ENCODE measurements at places on chromosomes 12 and 14.
A peak's percentile ranks its signal among the peaks of the same experiment; 100 is the strongest.

GRCh38 chr12:45128637-45129036, 77.7 kb upstream of the DBX2 start:
- DNase-seq: no peak

DNA sequence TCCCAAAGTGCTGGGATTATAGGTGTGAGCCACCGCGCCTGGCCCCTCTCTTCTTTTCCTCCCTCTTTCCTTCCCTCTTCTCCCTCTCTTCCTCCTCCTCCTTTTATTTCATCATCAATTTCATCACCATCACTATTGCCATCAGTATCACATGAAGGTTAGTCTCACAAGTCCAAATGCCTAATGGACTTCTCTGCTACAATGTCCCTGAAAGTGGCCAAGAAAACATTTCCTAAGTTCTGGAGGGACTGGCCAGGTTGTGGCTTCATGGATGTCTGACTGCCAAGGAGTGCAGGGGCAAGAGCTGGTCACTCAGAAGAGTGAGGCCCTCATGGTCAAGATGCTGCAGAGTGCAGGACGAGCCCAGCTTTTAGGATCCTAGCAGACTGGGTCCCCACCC, 97.6 kb downstream of the SYNE3 start:
- DNase-seq: no peak

DNA sequence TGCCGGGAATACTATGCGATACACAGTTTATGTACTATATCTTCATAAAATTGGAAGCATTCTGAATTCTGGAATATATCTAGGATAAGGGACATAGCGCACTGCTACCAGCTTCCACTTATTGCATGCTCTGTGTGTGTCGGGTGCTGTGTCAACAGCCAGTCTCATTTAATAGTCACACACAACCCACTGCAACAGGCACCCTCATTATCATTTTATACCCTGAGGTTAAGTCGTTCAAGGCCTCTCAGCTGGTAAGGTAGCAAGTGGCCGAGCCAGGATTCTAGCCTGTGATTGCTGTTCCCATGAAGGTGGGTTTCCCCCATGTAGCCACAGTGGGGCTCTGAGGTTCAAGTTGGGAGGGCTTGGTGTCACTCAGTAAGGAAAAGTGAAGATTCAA, 7.0 kb downstream of the PPP1R1A start:
- no peak for DNase-seq

GRCh38 chr14:94638339-94638738, 26.1 kb downstream of the SERPINA3 start:
- DNase-seq: peak; percentile 25

- no peak for DNase-seq
Observed at GRCh38 chr12:30794020-30794419, 39.3 kb upstream of the CAPRIN2 start.

DNA sequence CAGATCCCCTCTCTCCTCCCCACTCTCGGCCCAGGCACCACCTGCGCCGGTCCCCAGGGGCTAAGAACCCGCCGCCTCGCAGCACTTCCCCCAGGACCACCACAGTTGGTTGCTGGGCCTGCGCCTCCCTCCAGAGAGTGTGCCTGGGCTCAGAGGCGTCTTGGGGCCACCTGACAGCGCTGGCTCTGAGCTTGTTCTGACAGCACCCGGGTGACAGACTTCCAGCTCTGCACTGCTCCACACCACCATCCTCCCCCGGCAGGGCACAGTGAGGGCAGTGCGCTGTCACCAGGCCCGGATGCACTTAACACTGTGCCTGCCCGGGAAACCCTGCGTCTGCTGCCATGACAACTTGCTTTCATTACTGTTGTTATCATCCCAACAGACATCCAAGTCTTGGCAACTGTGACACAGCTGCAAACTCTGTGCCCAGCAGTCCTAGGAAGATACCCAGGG, 6.6 kb downstream of the BRF1 start:
- no peak for DNase-seq

GRCh38 chr14:33376510-33376909, 437.8 kb downstream of the NPAS3 start:
- DNase-seq: no peak

DNA sequence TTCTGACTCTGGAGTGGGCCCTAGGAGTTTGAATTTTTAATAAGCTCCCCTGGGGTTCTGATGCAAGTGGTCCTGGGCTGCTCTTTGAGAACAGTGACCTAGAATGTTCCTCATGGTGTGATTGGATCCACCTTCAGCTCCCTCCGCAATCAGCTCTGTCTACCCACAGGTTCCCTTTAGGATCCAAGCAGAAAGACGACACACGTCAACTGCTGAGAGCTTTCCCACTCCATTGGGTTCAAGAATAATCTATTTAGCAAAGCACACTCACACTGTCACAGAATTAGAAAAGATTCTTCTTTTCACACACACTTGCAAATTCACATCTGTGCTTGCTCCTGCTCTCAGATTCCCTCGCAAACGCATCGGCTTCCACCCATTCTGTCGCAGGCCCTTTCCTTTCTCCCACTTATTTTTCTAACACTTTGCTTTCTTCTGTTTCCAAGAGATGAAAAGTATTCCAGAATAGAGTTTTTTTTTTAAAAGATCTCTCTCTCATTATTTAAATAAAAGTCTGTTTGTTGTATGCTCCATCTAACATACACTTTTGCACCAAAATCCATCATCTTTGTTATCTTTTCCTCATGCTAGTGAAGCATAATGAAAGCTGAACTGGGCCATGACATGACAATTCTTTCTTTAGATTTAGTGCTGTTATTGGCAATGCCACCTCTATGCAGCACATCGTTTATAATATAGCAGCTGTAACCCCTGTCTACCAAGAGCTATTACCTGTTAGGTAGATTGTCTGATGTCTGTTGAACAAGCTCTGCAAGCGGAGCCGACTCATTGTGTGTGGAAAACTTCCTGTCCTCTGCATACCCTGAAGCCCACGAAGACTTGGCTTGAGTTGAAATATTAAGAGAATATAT, 73.1 kb downstream of the CACNA1C start:
- DNase-seq: no peak

DNA sequence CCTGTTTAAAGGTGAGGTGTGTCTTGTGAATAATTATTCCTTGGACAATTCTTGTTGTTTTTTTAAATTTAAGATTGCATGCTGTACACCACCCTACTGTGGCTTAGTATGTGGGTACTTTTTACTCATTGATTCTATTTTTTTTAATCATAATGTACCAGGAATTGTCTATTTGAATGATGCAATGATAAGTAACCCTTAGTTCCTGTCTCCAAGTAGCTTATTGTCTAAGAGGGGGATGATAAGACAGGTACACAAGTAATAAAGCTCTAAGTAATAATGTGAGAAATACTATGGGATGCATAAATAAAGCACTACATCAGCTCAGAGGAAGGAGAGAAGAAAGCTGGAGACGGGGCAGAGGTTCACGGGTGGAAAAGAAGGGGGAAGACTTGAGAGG, 90.9 kb downstream of the MYRFL start:
- DNase-seq: no peak

GRCh38 chr14:69289811-69290520, 30.0 kb downstream of the GALNT16 start:
- no peak for DNase-seq

GRCh38 chr14:56774503-56774902, 35.8 kb downstream of the OTX2 start:
- DNase-seq: no peak

GRCh38 chr12:124881123-124881522, 17.5 kb upstream of the SCARB1 start:
- DNase-seq: peak; percentile 71

DNA sequence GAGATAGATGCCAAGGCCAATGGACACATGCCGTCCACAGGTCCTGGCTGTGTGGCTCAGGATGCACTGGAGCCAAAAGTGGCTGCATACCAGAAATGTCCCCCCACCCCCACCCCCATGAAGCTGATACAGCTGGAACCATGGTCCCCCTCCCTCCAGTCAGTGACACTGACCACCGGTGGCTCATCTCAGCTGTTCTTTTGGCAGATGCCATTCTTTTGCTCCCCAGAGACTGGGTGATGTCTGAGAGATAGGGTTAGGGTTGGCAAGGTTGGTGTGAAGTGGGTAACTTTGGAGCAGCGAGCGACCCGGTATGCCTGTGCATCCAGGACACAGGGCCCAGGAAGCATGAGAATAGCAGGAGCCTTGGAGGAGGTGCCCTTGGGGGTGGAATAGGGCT, 285.6 kb downstream of the CACNA1C start:
- DNase-seq: no peak

GRCh38 chr14:99415496-99416281, 65.0 kb downstream of the SETD3 start:
- peak; percentile 92 for DNase-seq

GRCh38 chr14:103688906-103689902, 26.0 kb downstream of the XRCC3 start:
- DNase-seq: no peak

GRCh38 chr12:54206791-54207190, 18.0 kb upstream of the SMUG1 start:
- DNase-seq: no peak

GRCh38 chr12:130933269-130933995, 20.3 kb upstream of the ADGRD1 start:
- no peak for DNase-seq

DNA sequence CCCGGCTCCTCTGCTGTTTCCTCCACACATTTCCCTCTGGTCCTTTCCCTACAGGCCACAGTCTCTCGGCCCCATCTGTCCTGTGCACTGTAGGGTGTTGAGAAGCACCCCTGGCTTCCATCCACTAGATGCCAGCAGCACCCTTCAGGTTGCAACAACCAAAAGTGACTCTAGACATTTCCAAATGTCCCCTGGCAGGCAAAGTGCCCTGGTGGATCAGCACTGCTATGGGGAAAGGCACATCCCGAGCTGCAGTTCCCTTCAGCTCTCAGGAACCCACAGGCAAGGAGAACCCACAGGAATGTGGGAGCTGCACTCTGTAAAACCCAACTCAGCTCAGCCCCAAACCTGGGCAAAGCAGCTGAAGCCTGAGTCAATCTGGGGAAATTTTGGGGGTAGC, 77.0 kb downstream of the RBM19 start:
- DNase-seq: no peak

DNA sequence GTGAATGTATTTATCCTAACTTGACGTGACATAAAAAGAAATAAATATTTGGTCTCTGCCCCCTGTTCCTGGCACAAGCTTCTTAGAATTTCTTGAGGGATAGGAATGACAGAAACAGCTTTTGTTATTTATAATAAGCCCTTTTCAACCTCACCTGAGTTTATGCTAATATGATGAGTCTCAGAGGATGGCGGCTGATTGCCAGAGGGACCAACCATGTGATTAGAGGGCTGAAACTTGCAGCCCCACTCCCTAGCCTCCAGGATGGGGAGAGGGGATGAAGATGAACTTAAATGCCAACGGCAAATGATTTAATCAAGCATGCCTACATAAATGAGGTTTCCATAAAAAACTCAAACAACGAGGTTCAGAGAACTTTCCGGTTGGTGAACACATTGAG, 42.9 kb downstream of the DNAI7 start:
- no peak for DNase-seq

- no peak for DNase-seq
Observed at GRCh38 chr12:47802312-47802711, 17.4 kb downstream of the HDAC7 start.

GRCh38 chr12:2306012-2306411, 253.2 kb downstream of the CACNA1C start:
- no peak for DNase-seq

DNA sequence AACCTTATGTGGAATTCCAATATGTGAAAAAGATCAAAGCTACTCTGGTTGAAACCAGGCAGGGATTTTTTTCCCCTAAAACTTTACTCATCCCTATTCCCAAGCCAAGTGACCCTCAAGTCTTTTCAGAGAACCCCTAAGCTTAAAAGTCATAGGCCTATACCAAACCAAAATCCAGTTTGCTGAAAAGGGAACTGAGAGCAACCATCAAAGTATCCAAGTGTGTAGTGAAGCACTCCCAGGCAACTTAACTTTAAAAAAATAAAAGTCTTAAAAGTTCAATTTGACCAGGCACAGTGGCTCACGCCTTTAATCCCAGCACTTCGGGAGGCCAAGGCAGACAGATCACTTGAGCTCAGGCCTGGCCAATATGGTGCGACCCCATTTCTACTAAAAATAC, 101.2 kb upstream of the DAAM1 start:
- DNase-seq: no peak

GRCh38 chr12:13666806-13667205, 314.6 kb downstream of the GRIN2B start:
- DNase-seq: no peak

DNA sequence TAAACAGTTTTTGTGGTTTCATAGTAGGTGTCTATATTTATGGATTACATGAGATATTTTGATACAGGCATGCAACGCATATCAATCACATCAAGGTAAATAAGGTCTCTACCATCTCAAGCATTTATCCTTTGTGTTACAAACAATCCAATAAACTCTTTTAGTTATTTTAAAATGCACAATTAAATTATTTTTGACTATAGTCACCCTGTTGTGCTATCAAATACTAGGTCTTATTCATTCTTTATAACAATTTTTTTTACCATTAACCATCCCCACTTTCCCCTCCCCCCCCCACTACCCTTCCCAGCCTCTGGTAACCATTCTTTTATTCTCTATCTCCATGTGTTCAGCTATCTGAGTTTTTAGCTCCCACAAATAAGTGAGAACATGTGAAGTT, 175.7 kb upstream of the FBXO33 start:
- DNase-seq: no peak

DNA sequence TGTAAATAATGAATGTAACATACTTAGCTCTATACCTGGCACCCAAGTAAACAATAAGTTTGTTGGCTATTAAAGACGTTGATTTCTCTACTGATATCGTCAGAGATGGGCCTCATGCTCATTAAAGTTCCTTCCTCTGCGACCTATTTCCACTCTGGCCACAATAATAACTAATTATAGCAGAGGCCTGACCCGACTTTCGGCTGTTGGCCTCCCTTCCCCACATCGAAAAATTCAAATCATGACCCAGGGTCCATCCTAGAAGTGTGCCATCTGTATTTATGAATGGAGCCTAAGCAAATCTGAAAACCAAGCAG, 321 bp upstream of the USP30 start:
- no peak for DNase-seq

DNA sequence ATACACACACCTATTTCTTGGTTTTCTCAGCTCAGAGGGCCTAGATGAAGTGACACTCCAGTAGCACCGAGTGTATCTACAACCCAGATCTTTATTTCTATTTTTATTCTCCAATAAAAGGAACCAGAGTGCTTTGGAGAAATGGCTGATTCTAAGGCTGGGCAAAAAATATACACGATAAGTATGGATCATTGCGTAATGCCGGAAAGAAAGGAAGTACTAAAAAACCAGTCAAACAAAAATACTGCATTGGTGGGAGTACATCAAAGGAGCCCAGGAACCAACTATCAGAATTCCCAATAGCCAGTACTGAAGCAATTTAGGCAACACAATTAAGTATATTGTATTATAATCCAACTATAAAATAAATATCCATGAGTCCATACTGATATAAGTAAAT, 400.9 kb upstream of the CCDC196 start:
- no peak for DNase-seq
